Fibroblast of skin of left quadriceps (primary cell): ENCODE measurements at places on chromosomes 7 and 10.

DNA sequence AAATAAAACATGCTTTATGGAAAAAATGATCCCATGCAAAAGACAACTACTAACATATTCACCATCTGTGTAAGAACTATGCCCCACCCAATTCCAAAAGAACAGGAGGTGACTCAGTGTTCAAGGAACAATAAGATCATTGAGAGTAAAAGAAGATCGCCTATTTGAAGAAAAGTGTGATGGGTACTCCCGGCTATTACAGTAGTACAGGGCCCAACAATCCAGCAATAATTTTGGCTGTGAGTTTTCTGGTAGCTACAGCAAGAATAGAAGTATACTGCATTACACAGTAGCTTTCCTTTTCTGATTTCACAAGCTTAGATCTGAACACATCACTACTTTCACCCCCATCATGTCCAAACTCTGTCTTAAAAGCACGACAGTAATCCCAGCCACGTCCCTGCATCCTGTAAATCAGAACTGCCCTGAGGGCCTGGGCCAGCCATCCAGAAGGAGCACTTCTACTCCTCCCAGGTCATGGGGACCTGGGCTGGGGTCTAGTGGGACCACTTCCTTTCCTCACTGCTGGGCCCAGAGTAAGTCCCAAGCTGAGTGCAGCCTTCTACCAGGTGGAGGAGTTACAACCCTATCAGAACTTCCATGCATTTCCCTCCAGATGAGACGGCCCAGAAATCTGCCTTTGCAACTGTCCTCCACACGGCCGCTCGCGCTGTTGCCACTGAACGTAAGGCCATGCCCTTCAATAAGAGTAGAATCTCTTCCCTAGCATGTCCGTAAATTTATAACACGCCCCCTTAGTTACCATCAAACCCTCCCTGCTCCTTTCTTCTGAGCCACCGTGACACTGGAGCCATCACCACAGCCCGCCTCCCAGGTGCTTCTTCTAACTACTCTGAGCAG lies 7.9 kb downstream of the ESYT2 start:
- DNase-seq = no peak

- no peak for DNase-seq
Measured at GRCh38 chr7:135980012-135980551, 2.9 kb upstream of the MTPN start.

DNA sequence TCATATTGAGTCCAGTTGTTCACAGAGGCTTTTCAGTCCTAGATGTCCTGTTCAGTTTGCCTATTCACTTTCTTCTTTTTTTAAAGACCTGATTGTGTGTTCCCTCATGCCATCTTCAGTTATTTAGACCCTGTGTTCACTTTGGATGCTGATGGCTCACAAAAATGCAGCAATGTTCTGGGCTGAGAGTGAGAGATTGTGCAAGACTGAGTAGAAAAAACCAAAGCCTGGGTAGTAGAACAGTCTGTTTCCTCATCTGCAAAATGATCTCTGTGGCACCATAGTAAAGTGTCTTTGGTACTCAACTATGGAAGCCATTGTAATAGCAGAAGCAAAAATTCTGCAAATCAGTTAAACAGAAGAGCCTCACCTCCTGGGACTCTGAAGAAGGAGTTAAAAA lies 43.2 kb downstream of the AKR1B1 start:
- DNase-seq = no peak

GRCh38 chr7:49424109-49424508 lies 349.3 kb upstream of the VWC2 start:
- no peak for DNase-seq

GRCh38 chr10:35259769-35260397 lies 76.4 kb upstream of the CCNY start:
- DNase-seq = peak; percentile 80

DNA sequence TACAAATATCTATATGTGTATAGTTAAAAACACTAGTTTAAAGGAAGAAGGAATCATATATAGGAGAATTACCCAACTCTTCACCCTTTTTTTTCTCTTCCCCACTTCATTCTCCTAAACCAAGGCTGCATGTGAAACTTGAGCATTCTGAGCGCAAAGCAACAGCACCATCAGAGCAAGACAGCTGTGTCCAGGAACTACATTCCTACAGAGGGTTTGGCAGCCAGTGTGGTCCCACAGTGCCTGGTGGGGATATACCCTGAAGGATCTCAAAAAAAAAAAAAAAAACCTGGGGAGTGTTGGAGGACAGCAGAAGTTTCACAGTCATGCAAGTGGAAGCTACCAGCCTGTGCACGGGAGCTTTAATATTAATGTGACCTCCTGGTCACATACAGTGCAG lies 310.4 kb downstream of the CTNNA3 start:
- DNase-seq = no peak

DNA sequence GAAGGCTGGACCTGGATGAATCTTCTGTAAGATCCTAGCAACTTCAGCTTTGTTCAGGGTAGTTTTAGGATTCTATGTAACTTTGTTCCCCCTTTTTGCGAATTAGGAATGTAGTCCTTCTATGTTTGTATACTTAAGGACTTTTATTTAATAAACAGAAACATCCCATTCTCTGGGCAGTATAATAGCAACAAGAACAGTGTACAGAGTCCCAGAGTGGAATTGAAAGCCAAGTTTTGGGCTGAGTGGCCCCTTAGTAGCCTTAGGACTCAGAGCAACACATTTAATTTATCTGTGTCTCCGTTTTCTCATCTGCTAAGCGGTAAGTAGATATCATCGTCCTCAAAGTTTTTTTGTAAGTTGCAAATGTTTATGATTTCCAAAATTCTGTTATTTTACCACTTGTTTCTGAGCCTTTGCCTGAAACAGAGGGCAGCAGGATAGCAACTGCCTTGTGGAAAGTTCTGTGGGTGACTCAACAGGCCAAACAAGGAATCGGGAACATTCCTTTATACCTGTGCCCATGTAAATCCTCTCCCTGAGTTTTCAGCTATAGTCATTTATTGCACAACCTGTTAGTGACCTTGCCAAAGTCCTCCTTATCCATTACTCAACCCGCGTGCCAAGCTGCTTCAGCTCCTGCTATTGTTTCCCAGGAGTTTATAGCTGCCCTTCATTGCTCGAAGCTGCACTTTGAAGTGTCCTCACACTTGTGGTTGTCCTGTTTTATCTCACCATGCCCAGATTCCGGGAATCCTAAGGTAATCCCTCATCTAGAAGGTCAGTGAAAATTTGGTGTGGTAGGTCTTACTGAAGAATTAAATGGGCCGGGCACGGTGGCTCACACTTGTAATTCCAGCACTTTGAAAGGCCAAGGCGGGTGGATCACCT lies 199.1 kb upstream of the AHR start:
- DNase-seq = peak; percentile 3

- peak; percentile 50 for DNase-seq
Measured at GRCh38 chr10:79084012-79084971, 15.5 kb downstream of the ZMIZ1 start.

DNA sequence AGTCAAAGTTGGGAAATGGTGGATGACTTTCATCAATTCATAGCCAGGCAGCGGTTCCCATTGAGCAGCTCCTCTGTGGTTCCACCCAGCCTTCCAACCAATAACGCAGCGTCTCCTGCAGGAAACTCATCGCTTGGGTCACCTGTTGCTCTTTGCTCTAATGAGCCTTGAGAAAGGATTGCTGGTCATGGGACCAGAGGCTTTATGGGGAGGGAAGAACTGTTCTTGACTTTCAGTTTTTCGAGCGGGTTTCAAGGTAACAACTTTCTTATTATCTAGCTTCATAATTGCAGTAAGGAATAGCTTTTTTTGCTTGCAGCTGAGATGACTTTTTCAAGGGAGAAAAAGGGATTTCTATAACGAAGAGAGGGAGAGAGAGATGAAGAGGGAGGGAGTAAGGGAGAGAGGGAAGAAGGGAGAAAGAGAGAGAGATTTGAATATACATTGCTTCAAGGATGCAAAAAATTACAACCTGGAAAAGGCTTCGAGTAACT lies 405 bp upstream of the ENTPD1 start:
- DNase-seq = no peak

DNA sequence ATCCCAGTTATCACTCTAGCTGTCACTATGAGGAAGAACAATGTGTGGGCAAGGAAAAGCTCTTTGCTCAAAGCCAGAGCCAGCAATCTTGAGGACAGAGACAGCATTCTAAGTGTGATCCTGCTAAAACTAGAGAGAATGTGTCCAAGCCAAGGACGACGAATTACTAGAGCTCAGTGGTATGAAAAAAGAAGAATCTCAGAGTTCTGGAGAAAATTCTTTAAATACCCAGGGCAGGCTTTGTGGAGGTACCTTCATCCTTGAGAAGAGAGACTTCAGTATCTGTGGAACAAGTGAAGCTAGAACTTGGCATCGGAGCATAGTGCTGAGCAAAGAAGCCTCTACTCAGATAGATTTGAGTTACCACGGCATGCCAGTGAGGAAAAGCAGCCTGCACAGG lies 209.8 kb downstream of the TRIL start:
- DNase-seq = no peak

DNA sequence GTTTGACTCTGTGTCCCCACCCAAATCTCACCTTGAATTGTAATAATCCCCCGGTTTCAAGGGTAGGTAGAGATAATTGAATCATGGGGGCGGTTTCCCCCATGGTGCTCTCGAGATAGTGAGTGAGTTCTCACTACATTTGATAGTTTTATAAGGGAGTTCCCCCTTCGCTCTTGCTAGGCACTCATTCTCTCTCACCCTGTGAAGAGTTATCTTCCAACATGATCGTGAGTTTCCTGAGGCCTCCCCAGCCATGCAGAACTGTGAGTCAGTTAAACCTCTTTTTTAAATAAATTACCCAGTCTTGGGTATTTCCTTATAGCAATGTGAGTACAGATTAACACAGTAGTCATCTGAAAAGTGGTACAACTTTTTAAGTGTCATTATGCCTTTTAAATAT lies 913.5 kb upstream of the LRRN3 start:
- no peak for DNase-seq

GRCh38 chr10:12828736-12829135 lies 172.8 kb downstream of the CCDC3 start:
- no peak for DNase-seq

DNA sequence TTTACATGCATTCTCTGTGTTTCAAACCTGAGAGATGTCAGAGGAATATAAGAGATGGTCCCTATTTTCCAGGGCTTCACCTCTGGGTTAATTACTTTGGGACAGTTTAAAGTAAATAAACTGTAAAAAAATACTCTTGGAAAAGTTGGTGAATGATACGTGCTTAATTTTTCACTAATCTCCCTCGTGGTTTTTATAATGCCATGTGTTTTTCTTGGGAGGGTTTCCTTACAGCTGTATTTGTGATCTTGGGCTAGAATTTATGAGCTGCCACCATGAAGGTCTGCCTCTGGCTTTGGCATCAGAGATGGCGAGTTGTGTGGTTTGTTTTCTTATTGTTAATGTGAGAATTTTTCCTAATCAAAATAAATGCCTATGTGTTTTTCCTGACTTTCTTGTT lies 322.5 kb downstream of the AUTS2 start:
- DNase-seq = no peak

- no peak for DNase-seq
Measured at GRCh38 chr7:102424787-102425218, 8.6 kb upstream of the ORAI2 start.

DNA sequence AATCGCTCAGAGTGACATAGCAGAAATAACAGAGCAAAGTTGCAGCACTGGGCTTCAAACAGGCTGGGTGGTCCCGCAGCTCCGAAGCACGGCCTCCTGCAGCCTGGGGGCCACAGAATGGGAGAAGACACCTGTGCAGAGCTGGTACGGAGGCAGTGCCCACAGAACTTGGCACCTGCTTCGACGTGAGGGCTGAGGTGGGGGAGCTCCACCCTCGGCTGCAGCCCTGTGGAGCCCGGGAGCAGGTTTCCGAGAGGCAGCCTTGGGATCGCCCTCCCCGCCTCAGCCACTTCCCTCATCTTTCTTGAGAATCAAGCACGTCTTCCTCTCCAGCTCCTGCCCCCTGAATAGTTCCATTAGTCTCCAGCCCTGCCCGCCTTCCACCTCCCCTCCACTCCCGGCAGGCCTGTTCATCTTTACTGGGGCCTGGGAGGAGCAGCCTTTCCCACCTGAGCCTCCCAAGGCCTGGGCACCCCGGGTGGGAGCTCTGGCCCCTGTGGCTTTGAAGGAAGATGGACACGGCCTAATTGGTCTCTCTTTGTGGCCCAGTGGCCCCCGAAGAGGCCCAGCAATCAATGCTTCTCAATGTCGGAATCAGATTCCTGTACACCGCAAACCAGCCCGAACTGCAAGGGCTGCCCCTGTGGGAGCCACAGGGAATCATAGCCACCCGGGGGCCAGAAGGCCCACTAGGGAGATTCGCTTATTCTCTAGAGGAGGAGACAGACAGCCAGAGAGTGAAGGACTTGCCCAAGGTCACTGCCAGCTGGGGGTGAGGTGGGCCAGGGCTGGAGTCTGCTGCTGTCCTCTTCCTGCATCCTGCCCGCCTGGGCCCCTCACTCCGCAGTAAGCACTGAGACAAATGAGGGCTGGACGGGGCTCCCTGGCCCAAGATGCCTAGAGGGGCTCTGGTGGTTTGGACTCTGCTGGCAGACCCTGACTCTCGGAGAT lies 17.0 kb upstream of the PCBD1 start:
- DNase-seq = no peak

DNA sequence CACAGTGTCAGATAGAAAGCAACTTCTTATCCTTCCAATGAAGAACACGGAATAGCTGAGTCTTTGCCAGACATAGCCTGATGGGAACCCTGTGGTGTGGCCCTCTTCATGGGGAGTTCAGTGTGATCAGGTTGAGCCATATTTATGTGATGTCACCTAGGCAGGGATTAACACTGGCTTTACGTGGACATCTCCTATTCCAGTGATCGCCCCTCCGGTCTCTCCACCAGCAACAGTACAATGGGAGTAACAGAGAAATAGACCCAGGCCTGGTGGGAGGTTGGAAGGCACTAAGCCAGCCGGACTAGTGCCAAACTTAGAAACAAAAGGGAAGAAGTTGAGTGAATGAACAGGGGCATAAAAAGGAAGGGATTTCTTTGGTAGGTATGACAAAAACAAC lies 358.1 kb downstream of the PRPF18 start:
- no peak for DNase-seq

DNA sequence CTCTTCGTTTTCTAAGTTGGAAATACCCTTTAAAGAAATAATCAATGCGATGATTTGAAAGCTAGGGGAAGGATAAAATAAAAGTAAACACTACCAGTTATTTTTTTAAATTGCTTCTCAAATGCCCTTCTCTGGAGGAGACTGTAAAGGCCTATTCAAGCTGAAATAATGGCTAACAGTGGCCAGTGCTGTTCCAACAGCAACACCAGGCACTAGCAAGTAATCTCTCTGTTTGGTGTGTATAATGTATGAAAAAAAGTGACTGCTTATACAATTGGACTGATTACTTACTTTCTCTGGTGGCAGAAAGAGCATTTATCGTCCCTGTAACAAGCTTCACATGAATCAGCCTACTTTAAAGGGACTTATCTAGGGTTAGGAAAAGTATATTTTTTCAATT lies 102.7 kb downstream of the CSTF2T start:
- no peak for DNase-seq

- peak; percentile 56 for DNase-seq
Measured at GRCh38 chr7:136086712-136087111, 109.6 kb upstream of the MTPN start.
